CD4-positive, CD25-positive, alpha-beta regulatory T cell (primary cell): ENCODE measurements at places on chromosomes 2 and 18. TPM values are rescaled to one million over a fixed set of nuclear protein-coding genes. Genes with fewer than 3 reads are reported as not detected.

The ABHD1 gene
- 0.89 TPM for total RNA-seq

The REG1A gene
- total RNA-seq = not detected

The IL36RN gene
- total RNA-seq = not detected

The TOGARAM2 gene
- 9.3 TPM for total RNA-seq

The REG3G gene
- total RNA-seq = not detected

The C2orf66 gene
- total RNA-seq = not detected

The SAG gene
- 1.7 TPM for total RNA-seq

The ATIC gene
- 48.8 TPM for total RNA-seq

The MAP3K19 gene
- total RNA-seq = not detected

The LCT gene
- not detected for total RNA-seq

The PRKD3 gene
- 19.7 TPM for total RNA-seq

- no peaks in the 10 kb centered on the region for H3K36me3 ChIP-seq
- no peaks in the 10 kb centered on the region for H3K4me1 ChIP-seq
- no peak for DNase-seq
- no peaks in the 10 kb centered on the region for H3K27me3 ChIP-seq
These were observed 247.5 kb downstream of the KCNJ3 start for GRCh38 chr2:154945984-154946383.

GRCh38 chr2:238999291-238999741 is 151.4 kb downstream of the TWIST2 start:
- H3K4me1 ChIP-seq = no peaks in the 10 kb centered on the region
- no peak overlapping the region for H3K4me3 ChIP-seq
- H3K27me3 ChIP-seq = no peaks in the 10 kb centered on the region
- H3K36me3 ChIP-seq = no peaks in the 10 kb centered on the region
- H3K27ac ChIP-seq = no peak overlapping the region
- no peak for DNase-seq

GRCh38 chr18:5415031-5415430 is 119.5 kb upstream of the ZBTB14 start:
- no peaks in the 10 kb centered on the region for H3K27me3 ChIP-seq
- H3K4me3 ChIP-seq = no peak overlapping the region
- H3K4me1 ChIP-seq = no peaks in the 10 kb centered on the region
- H3K27ac ChIP-seq = no peak overlapping the region
- no peaks in the 10 kb centered on the region for H3K36me3 ChIP-seq

- no peak for DNase-seq
- no peaks in the 10 kb centered on the region for H3K27me3 ChIP-seq
- no peaks in the 10 kb centered on the region for H3K4me1 ChIP-seq
- no peak overlapping the region for H3K4me3 ChIP-seq
- H3K27ac ChIP-seq = no peak overlapping the region
These were observed 927.3 kb upstream of the ACVR2A start for GRCh38 chr2:146917431-146918042.

- no peak overlapping the region for H3K27ac ChIP-seq
- H3K36me3 ChIP-seq = no peaks in the 10 kb centered on the region
- H3K4me3 ChIP-seq = no peak overlapping the region
- no peaks in the 10 kb centered on the region for H3K27me3 ChIP-seq
- DNase-seq = no peak
- H3K4me1 ChIP-seq = no peaks in the 10 kb centered on the region
These were observed 851.6 kb upstream of the CDH2 start for GRCh38 chr18:29028560-29028959.

DNA sequence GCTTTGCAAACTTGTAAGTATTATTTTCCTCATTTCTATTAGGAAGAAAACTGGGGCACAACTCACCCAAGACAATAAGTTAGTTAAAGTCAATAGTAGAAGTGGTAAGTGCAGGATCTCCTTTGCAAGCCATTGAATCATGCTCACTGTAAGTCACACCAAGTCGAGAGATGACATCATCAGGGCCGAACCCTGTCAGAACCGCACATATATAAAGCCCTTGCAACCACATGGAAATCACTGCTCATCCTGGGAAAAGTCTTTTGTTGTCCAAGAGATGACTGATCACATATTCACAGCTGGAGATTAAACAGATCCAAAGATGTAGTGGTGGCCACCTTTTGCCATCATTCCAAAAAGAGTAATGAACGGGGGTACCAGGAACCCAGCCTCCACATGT is 484.8 kb upstream of the ID2 start:
- no peaks in the 10 kb centered on the region for H3K27me3 ChIP-seq
- no peak for DNase-seq
- no peak overlapping the region for H3K4me3 ChIP-seq
- no peak overlapping the region for H3K27ac ChIP-seq
- H3K36me3 ChIP-seq = no peaks in the 10 kb centered on the region
- H3K4me1 ChIP-seq = no peaks in the 10 kb centered on the region

GRCh38 chr2:59586176-59586575 is 967.3 kb downstream of the BCL11A start:
- H3K36me3 ChIP-seq = no peaks in the 10 kb centered on the region
- H3K4me3 ChIP-seq = no peak overlapping the region
- no peaks in the 10 kb centered on the region for H3K27me3 ChIP-seq
- no peak for DNase-seq
- H3K27ac ChIP-seq = no peak overlapping the region

GRCh38 chr2:29761278-29761677 is 160.1 kb downstream of the ALK start:
- no peak overlapping the region for H3K27ac ChIP-seq

GRCh38 chr2:113064898-113065297 is 2.9 kb upstream of the IL1F10 start:
- H3K27ac ChIP-seq = no peak overlapping the region
- no peaks in the 10 kb centered on the region for H3K4me1 ChIP-seq
- H3K36me3 ChIP-seq = no peaks in the 10 kb centered on the region
- DNase-seq = no peak
- H3K4me3 ChIP-seq = no peak overlapping the region

DNA sequence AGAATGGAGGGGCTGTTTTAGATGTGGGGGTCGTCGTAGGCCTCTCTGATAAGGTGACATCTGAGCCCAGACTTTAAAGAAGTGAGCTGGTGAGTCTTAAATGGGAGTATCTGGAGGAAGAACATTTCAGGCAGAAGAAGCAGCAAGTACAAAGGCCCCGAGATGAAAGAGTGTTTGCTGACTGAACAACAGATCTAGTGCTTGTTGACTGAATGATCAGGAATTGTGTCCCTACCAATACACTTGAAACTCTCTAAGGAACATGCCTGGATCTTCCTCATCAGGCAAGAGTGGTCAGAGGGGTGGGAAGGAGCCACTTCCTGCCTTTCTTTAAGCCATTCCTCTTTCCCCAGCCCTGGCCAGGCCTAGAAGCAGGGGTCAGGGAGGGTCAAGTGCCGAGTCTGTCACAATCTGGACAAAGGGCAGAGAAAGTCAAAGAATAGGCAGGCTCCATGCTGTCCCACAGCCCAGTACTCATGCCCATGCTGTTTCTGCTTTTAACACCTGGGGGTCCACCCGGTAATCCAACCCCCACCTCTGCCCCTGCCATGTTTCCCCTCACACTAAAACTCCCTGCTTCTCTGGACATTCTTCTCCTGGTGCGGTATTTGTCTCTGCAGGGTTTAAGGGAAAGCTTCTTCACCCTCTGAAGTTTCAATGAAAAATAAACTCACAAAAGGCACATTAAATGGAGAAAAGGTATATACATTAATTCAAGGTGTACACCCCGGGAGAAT is 3.0 kb upstream of the TMEM37 start:
- no peaks in the 10 kb centered on the region for H3K36me3 ChIP-seq
- no peak overlapping the region for H3K27ac ChIP-seq
- DNase-seq = no peak
- peaks cover 3% of the 10 kb centered on the region for H3K4me1 ChIP-seq

DNA sequence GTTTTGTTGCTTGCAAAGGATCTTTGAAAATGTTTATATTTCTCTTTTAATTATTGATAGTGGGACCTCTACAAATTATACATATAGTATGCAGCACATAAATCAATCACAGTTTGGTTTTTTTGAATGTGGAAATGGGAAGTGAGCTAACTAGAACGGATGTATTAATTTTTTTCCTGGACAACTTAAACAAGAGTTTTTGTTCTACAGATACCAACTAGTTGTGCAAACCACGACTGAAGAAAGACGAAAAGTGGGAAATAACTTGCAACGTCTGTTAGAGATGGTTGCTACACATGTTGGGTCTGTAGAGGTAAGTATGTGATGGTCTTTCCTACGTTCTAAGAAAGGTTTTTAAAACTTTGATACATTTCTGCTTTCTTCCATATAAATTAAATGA is 39.2 kb downstream of the NDC80 start:
- H3K27ac ChIP-seq = no peak overlapping the region
- peaks cover 25% of the 10 kb centered on the region for H3K4me1 ChIP-seq
- DNase-seq = no peak
- no peaks in the 10 kb centered on the region for H3K27me3 ChIP-seq
- H3K4me3 ChIP-seq = no peak overlapping the region

GRCh38 chr2:32874931-32875330 is 71.8 kb upstream of the LTBP1 start:
- H3K36me3 ChIP-seq = no peaks in the 10 kb centered on the region
- no peak overlapping the region for H3K27ac ChIP-seq
- no peak overlapping the region for H3K4me3 ChIP-seq
- no peaks in the 10 kb centered on the region for H3K27me3 ChIP-seq
- DNase-seq = no peak

DNA sequence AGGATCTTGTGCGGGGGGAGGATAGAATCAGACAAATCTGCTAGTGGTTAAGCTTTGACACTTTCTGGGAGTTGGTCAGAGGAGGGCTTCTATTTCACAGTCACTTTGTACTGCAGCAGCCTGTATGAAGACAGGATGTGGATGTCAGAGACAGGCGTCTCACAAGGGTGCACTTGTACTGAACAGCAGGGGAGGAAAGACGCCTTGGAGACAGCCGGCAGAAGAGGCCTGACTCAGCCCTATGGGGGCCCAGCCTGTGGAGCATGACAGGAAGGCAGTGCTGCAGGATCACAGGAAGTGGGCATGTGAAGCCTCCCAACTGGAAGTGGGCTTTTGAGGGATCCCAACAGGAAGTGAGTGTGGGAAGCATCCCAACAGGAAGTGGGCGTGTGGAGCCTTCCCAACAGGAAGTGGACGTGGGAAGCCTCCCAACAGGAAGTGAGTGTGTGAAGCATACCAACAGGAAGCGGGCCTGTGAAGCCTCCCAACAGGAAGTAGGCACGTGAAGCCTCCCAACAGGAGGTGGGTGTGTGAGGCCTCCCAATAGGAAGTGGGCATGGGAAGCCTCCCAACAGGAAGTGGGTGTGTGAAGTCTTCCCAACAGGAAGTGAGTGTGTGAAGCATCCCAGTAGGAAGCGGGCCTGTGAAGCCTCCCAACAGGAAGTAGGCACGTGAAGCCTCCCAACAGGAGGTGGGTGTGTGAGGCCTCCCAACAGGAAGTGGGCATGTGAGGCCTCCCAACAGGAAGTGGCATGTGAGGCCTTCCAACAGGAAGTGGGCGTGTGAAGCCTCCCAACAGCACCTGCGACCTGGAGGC is 212.3 kb downstream of the SNTG2 start:
- no peak for DNase-seq
- H3K27ac ChIP-seq = peak overlapping the region; percentile 73
- H3K4me3 ChIP-seq = no peak overlapping the region
- H3K27me3 ChIP-seq = no peaks in the 10 kb centered on the region

DNA sequence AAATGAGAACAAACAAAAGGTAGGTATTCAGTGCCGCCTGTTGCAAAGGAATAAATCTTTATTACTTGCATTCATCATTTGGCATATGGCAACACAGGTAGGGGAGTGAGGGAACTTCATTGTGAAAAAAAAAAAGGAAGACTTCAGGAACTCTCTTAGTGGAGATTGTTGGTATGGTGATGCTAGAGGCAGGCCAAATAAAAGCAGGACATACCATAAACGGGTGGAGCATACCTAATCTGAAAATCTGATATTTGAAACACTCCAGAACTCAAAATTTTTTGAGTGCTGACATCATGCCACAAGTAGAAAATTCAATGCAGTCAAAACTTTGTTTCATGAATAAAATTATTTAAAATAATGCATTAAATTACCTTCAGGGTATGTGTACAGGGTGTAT is 425.8 kb upstream of the SYT4 start:
- no peaks in the 10 kb centered on the region for H3K4me1 ChIP-seq
- no peaks in the 10 kb centered on the region for H3K27me3 ChIP-seq
- no peak overlapping the region for H3K27ac ChIP-seq
- DNase-seq = no peak
- H3K4me3 ChIP-seq = no peak overlapping the region
- no peaks in the 10 kb centered on the region for H3K36me3 ChIP-seq

GRCh38 chr2:177433402-177433801 is 40.8 kb downstream of the AGPS start:
- no peak overlapping the region for H3K4me3 ChIP-seq
- no peaks in the 10 kb centered on the region for H3K27me3 ChIP-seq
- no peak overlapping the region for H3K27ac ChIP-seq
- no peaks in the 10 kb centered on the region for H3K4me1 ChIP-seq
- DNase-seq = no peak

GRCh38 chr2:102070058-102070642 is 72.4 kb upstream of the IL1R1 start:
- no peaks in the 10 kb centered on the region for H3K4me1 ChIP-seq
- H3K27me3 ChIP-seq = no peaks in the 10 kb centered on the region
- no peak overlapping the region for H3K4me3 ChIP-seq
- H3K27ac ChIP-seq = no peak overlapping the region
- no peak for DNase-seq
- H3K36me3 ChIP-seq = no peaks in the 10 kb centered on the region

DNA sequence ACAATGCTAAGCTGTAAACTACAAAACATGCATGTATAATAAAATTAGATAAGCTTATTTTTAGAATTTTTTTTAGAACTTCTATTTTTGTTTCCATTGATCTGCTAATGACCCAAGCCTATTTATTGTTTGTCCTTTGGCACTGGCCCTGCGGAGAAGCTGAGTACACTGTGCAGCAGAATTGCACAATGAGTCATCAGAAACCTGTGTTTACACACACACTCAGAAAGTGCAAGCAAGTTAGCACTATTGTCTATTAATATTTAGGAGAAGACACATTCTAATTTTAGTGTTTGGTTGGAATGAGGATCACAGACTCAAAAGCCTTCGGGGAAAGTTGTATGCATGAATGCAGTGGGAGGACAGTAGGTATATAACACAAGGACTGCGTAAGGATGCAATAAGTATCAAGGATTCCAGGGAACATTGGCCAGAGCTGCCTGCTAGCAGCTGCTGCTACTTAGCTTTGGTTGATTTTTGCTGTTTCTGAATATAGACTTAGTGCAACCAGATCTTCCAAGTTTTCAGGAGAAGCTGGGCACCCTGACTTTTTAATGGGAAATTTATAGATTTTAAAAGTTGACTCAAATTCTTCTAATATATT is 128.2 kb downstream of the KCNH7 start:
- no peak overlapping the region for H3K27ac ChIP-seq
- no peak for DNase-seq
- H3K36me3 ChIP-seq = no peaks in the 10 kb centered on the region
- no peaks in the 10 kb centered on the region for H3K4me1 ChIP-seq
- H3K27me3 ChIP-seq = no peaks in the 10 kb centered on the region

- no peak overlapping the region for H3K4me3 ChIP-seq
- H3K4me1 ChIP-seq = no peaks in the 10 kb centered on the region
- no peak overlapping the region for H3K27ac ChIP-seq
- no peaks in the 10 kb centered on the region for H3K36me3 ChIP-seq
- H3K27me3 ChIP-seq = no peaks in the 10 kb centered on the region
- no peak for DNase-seq
These were observed 339.0 kb downstream of the RAD51AP2 start for GRCh38 chr2:17179145-17179808.

GRCh38 chr2:109670556-109671411 is 56.6 kb downstream of the SOWAHC start:
- no peaks in the 10 kb centered on the region for H3K4me1 ChIP-seq
- no peak overlapping the region for H3K27ac ChIP-seq
- H3K4me3 ChIP-seq = no peak overlapping the region
- H3K27me3 ChIP-seq = no peaks in the 10 kb centered on the region
- no peaks in the 10 kb centered on the region for H3K36me3 ChIP-seq

GRCh38 chr18:51897884-51898283 is 442.1 kb upstream of the DCC start:
- H3K36me3 ChIP-seq = no peaks in the 10 kb centered on the region
- no peaks in the 10 kb centered on the region for H3K4me1 ChIP-seq
- H3K27ac ChIP-seq = no peak overlapping the region
- DNase-seq = no peak
- H3K4me3 ChIP-seq = no peak overlapping the region
